ENCODE measurements at places on chromosomes 7 and 10. TPM values are rescaled to one million over a fixed set of nuclear protein-coding genes. Genes with fewer than 3 reads are reported as not detected.

GRCh38 chr7:44883961-44884620, 1.2 kb downstream of the PURB start:
- peak; percentile 49 for DNase-seq

DNA sequence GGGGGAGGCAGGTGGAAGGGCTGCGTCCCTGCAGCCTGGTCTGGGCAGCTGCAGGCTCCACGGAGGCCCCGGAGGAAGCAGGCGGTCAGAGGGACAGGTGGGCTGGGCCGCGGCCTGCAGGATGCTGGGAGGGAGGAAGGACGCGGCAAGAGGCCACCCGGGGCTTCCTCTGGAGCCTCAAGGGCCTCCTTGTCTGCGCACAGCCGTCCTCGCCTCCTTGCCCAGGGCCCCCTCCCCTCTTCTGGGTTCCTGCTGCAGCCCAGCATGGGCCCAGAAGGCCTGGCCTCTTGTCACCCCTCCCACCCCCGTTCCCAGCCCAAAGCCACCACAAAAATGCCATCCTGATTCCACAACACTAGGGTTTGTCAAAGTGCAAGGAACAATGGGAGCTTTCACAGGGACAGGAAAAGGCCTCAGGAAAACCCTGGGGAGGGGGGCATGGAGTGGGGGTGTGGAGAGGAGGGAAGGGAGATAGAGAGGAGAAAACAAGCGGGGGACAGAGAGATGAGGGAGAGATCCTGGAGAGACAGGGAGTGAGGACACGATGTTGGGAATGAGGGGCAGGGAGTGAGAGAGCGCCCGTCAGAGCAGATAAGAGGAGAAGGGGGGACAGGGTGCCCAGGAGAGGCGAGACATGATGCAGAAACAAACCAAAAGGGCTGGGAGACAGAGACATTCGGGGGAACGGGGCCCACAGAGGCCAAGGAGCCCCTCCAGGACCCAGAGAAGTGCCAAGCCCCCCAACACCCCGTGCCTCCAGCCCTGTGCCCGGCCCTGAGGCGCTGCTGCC, 41.8 kb downstream of the ZCCHC24 start:
- DNase-seq: no peak

The IFIT1B gene
- not detected for polyA plus RNA-seq

GRCh38 chr10:93309062-93309461, 173.1 kb downstream of the MYOF start:
- peak; percentile 56 for DNase-seq

The GFRA1 gene
- 5.2 TPM for polyA plus RNA-seq

- peak; percentile 6 for DNase-seq
Measured at GRCh38 chr7:67823345-67823744, 826.7 kb downstream of the TYW1 start.

- no peak for DNase-seq
Measured at GRCh38 chr7:8391353-8392062, 41.9 kb upstream of the NXPH1 start.

The BMPR1A gene
- 16.5 TPM for polyA plus RNA-seq

The PTPN20 gene
- polyA plus RNA-seq: 0.13 TPM

- DNase-seq: peak; percentile 85
Measured at GRCh38 chr7:41880107-41880506, 177.2 kb upstream of the INHBA start.

The GSTO2 gene
- polyA plus RNA-seq: 2.2 TPM

The ABCA13 gene
- polyA plus RNA-seq: not detected

DNA sequence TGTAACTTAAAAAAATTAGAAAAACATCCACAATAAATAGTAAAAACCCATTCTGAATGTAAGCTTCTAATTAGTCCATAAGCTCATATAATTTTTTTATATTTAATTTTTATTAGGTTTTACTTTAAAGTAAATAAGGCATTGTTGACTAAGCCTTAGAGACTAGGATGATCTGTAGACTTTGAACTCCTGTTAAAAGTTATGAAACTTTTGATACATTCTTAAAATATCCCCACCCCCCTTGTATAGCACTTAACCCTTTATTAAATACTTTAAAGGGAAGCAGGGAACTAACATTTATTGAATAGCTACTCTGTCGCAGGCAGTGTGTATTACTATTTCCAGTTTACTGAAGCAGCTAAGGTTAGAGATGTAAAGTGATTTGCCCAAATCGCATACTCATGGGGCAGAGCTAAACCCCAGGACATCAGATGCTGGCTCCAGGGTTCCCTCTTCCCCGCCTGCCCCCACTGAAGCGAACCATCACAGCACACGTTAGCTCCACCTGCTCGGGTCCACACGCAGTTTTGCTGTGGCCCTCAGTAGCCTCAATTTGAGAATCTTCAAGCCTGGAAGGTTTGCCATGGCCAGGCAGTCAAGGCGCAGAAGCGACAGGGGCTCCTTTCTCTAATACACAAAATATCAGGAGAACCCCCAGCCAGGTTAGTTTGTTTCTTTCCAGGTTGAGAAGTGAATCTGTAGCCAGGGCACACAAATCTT, 762 bp downstream of the PON1 start:
- no peak for DNase-seq

DNA sequence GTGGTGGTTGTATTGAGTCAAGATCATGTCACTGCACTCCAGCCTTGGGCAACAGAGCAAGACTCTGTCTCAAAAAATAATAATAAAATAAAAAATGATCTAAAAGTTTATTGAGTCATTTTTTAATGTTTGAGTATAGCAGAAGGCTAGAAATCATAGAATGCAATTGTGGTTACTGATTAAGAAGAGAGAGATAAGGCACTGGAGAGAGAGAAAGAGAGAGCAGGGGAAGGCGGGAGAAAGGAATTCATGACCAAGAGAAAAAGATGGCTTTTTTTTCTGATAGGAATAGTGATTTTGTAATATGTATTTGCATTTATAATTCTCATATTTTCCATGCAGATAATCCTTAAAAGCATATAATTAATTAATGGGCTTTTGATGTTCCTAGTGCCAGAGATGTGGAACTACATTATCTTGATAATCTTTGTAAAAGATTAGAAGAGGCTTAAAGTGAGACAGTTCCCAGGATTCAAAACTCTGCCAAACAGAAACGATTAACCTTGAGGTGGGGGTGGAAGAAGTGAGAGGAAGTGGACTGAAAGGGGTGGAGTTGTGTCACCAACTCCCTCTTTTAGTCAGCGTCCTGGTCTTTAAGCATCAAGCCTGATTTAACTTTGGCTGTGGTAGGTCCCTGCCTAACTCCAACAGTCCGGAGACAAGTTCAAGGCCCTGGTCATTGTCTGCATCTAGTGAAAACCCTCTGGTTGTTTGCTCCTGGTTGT, 76.2 kb downstream of the CHN2 start:
- no peak for DNase-seq

The FKBP6 gene
- polyA plus RNA-seq: not detected

DNA sequence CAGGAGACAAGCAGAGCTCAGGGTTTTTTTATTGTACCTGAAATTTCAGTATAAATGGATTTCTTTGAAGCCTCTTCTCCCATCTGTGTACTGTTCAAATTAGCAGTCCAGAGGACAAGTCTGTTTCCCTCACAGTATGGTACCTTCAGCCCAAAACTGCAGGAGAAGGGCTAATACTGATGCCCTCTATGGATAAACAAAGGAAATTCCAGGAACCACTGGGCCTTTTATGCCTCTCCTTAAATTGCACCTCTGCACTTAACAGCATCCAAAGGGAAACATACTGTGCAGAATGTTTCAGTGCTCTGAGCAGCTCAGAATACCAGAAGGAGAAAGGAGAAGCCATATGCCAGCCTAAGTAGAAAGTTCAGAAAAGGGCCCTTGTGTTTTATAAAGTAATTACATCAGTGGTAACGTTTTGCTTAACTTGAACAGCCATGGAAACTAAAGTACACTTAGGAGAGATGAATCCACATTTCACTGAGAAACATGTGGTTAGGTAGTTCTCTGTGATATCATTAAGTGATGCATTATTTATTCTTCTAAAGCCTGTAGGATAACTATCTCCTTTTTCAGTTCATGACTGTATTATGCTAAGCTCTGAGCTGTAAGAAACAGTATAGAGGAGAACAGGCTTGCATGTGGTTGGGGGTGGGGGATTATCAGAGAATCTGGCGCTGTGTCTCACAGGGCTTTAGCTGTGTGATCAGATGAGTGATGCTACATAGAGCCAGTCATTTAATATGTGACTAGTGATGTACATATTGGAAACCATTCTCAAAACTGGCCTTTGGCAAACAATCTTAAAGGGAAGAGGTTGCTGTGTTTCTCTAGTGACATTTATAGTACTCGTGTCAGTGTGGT, 111.3 kb downstream of the POU6F2 start:
- no peak for DNase-seq

- no peak for DNase-seq
Measured at GRCh38 chr7:99011341-99011705, 132.6 kb downstream of the SMURF1 start.

- no peak for DNase-seq
Measured at GRCh38 chr10:75028748-75029147, 82.7 kb upstream of the SAMD8 start.

DNA sequence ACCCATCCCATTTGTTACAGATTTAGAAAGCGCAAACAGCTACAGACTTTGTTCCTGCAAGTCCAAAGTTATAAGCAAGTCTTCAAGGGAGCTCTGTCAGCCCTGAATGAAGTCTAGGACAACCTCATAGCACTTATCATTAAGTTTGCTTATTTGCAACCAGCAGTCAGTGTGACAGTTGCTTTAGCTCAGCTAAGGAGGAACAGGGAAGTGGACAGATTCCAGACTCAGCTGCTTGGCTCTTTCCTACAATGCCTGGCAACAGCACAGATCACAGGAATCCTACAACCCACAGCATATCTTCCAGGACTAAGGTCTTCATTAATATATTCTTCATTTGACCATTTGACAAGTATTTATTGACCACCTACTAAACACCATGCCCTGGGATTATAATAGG, 17.4 kb upstream of the KIF5B start:
- peak; percentile 16 for DNase-seq

- DNase-seq: no peak
Measured at GRCh38 chr7:133883591-133883990, 243.5 kb upstream of the LRGUK start.

GRCh38 chr10:49350846-49351532, 44.9 kb downstream of the DRGX start:
- no peak for DNase-seq

The COL26A1 gene
- polyA plus RNA-seq: not detected

All from GM23248 (cell line).